PC-9 (cell line): ENCODE measurements at places on chromosomes 2 and 18. TPM values are rescaled to one million over a fixed set of nuclear protein-coding genes. Genes with fewer than 3 reads are reported as not detected.

The ACMSD gene
- not detected in 2 replicates for total RNA-seq

The CERKL gene
- total RNA-seq: 1.5 and 1.6 TPM in 2 replicates

The PPP1R1C gene
- 13.4 and 27.5 TPM in 2 replicates for total RNA-seq

The DTYMK gene
- 183 and 191 TPM in 2 replicates for total RNA-seq

The ANKRD36 gene
- 26.9 and 32.3 TPM in 2 replicates for total RNA-seq

The NGEF gene
- total RNA-seq: 52.2 and 55.3 TPM in 2 replicates

The ANKRD36B gene
- 26.2 and 34.0 TPM in 2 replicates for total RNA-seq

The ARHGAP28 gene
- total RNA-seq: not detected in 2 replicates

The IL1B gene
- 1.4 TPM in 2 replicates for total RNA-seq

The LBX2 gene
- total RNA-seq: 0.76 and 2.0 TPM in 2 replicates

The PDCD1 gene
- total RNA-seq: not detected in 2 replicates

The FAM124B gene
- total RNA-seq: 0.17 and 0.60 TPM in 2 replicates

The GPATCH11 gene
- total RNA-seq: 4.1 and 5.5 TPM in 2 replicates

DNA sequence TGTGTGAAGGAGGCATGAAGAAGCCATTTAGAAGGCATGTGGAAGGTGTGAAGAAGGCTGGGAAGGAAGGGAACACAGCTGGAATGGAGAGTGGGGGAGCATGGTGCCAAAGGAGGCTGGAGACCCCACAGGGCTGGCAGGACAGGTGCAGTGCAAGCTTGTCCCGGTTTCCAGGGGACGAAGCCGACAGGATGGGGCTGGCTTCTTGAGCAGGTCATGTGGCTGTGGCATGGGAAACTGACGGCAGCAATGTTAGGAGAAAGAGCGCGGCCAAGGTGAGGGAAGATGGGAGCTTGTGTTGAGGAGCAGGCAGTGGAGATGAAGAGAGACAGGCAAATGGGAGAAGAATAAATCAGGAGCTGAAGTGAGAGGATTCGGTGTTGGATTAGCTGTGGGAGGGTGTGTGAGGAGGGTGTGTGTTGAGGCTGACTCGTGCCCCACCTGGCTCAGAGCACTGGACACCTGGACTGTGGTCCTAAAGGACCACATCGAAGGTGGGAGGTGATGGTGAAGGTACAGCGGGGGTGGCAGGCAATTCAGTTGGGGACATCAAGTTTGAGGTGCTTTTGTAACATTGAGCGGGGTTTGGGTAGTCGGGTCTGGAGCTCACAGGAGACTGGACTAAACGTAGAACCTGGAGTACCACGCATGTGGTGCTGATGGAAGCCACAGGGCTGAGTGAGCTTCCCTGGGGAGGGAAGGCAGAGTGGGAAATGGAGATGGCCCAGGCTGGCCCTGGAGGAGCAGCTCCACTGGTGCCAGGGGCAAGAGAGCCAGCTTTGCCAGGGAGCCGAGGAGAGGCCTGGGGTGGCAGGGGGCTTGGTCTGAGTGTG, 165.6 kb upstream of the HDAC4 start:
- H3K36me3 ChIP-seq: no peaks in the 10 kb centered on the region
- H3K4me1 ChIP-seq: no peaks in the 10 kb centered on the region
- H3K27me3 ChIP-seq: peaks cover 100% of the 10 kb centered on the region
- H3K4me3 ChIP-seq: no peak overlapping the region
- no peak for DNase-seq

DNA sequence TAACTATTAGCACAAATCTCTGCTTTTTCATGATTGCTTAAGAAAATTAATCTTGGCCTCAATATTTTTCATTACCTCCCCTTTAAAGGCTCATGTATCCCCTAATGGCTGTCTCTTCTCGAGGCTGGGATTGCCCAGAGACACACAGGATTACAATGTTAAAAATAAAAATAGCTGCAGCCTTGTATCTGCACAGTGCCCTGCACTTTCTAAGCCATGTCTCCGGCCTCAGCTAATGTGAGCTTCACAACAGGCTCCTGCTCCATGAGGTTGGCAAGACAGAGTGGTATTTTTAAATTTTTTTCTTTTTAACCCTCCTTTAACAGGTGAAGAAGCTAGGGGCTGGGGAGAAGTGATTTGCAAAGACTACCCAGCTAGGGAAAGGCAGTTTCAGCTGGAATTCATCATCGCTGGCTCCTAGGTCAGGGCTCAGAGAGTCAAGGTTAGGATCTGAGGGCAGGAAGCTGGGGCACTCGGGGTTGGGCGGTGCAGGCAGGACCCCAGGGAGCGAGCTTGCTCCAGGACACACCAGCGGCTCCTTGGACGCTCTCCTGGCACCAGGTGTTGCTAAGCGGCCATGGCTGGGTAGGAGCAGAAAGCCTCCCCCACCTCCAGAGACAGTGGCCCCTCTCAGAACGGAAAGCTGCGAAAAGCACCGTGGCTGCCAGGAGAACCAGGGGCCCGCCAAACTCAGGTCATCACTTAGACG, 135.6 kb downstream of the SMAD2 start:
- no peak overlapping the region for H3K27ac ChIP-seq
- H3K4me1 ChIP-seq: no peaks in the 10 kb centered on the region
- no peak overlapping the region for H3K4me3 ChIP-seq
- H3K27me3 ChIP-seq: peaks cover 9% of the 10 kb centered on the region; the same call in 1 of the 2 replicates

GRCh38 chr18:63085611-63086010, 234.0 kb downstream of the BCL2 start:
- H3K4me1 ChIP-seq: peaks cover 18% of the 10 kb centered on the region
- H3K27me3 ChIP-seq: no peaks in the 10 kb centered on the region
- no peaks in the 10 kb centered on the region for H3K36me3 ChIP-seq
- no peak overlapping the region for H3K4me3 ChIP-seq
- H3K27ac ChIP-seq: no peak overlapping the region
- DNase-seq: no peak

DNA sequence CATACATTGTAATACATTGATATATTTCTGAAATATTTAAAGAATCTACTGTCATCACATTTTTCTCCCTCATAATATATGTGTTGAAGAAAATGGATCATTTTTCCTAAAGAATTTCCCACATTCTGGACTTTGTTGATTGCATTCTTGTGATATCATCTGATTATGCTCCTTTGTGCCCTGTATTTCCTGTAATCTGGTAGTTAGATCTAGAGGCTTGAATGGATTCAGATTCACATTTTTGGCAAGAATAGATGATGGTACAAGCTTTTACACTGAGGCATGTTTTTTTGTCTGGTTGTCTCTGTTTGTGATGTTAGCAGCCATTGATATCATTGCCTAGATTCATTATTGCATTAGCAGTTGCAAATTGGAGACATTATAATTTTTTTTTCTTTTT, 13.4 kb downstream of the UBXN2A start:
- H3K27me3 ChIP-seq: no peaks in the 10 kb centered on the region
- H3K36me3 ChIP-seq: no peaks in the 10 kb centered on the region
- H3K4me3 ChIP-seq: no peak overlapping the region
- DNase-seq: no peak
- H3K27ac ChIP-seq: no peak overlapping the region

DNA sequence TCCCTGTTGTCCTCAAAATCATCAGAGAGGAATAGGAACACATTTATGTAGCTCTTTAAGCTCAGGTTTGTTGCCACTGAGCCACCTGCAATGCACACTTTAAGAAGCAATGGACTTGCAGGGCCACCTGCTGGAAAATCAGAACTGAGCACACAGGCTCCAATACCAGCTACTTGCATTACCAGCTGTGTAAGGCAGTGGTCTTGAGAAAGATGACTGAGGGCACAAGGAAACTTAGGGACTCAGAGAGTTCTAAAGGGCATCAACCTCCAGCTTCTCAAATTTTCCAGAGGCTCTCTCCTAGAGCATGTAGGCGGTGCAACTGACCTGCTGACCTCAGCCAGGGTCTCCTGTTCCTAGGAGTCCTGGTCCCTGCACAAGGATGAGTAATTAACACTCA, 2.5 kb upstream of the CNDP2 start:
- no peak overlapping the region for H3K4me3 ChIP-seq
- DNase-seq: peak; percentile 25
- no peak overlapping the region for H3K27ac ChIP-seq
- H3K27me3 ChIP-seq: peaks cover 41% of the 10 kb centered on the region
- H3K4me1 ChIP-seq: peaks cover 8% of the 10 kb centered on the region

DNA sequence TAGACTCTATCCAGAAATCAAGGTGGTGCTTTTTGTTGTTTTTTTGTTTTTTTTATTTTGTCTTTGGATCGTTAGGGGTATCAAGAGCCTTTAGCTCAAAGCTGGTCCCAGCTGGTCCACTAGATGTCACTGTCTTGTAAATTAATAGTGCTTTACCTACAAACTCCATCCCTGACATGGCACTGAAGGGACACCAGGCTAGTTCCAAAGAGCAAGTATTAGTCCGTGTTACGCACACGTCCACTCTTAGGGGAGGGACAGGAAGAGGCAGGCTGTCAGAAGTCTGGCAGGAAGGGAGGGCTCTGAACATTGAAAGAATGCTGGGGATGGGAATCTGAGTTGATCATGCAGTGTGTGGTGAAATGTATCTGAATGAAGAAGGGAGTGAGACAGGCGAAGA, 85.9 kb upstream of the CCBE1 start:
- no peak overlapping the region for H3K27ac ChIP-seq
- peaks cover 38% of the 10 kb centered on the region for H3K4me1 ChIP-seq
- DNase-seq: peak; percentile 45
- no peaks in the 10 kb centered on the region for H3K27me3 ChIP-seq
- no peak overlapping the region for H3K4me3 ChIP-seq

DNA sequence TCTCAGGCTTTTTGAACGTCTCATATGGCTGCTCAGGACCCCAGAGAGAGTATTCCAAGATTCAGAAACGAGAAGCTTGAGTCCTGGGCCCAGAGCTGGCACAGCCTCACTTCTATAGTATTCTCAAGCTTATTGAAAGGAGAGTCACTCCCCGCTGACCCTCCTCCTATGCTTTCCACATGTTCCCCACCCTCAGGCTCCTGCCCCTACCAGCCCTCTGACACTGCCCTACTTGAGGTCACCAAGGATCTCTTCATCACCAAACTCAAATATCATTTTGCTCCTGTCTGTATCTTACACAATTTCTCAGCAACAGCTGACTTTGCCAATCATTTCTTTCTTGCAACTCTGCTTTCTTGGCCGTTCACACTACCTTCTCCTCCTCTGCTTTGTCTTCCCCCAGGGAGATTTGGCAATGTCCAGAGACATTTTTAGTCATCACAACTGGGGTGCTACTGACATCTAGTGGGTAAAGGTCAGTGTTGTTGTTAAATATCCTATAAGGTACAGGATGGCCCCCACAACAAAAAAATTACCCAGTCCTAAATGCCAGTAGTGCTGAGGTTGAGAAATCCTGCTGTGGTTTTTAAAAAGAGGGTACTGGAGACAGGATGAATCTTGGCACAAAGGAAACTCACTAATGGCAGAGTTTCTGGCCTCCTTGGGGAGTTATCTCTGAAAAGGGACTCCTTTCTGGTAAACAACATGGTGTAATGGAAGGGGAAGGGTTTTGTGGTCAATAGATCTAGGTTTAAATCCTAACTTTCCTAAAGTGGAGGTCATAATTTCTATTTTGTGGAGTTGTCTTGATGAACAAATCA, 26.9 kb upstream of the INSIG2 start:
- peaks cover 11% of the 10 kb centered on the region for H3K4me1 ChIP-seq
- no peak overlapping the region for H3K27ac ChIP-seq
- no peaks in the 10 kb centered on the region for H3K27me3 ChIP-seq
- no peaks in the 10 kb centered on the region for H3K36me3 ChIP-seq
- DNase-seq: peak; percentile 70

DNA sequence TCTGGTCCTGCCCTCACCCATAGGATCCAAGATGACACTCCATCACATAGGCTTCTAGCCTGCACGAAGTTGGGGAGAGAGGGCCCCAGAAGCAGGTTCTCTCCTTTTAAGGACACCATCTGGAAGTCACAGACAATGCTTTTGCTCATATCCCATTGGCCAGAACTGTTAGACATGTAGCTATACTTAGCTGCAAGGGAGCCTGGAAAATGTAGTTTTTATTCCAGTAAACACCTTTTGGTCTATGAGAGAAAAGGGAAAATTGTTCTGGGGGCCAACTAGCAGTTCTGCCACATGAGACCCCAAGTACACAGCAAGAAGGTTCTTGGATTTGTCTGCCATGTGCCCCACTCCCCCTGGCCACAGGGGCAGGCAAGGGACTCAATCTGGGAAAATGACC, 206.1 kb downstream of the ZFP36L2 start:
- no peak overlapping the region for H3K4me3 ChIP-seq
- H3K36me3 ChIP-seq: no peaks in the 10 kb centered on the region
- H3K27ac ChIP-seq: no peak overlapping the region
- H3K4me1 ChIP-seq: peaks cover 31% of the 10 kb centered on the region
- no peaks in the 10 kb centered on the region for H3K27me3 ChIP-seq
- no peak for DNase-seq

- H3K27me3 ChIP-seq: peaks cover 19% of the 10 kb centered on the region
- peak; percentile 53 for DNase-seq
- no peak overlapping the region for H3K27ac ChIP-seq
These were observed 1.8 kb upstream of the ALK start for GRCh38 chr2:29923110-29923721.

- peaks cover 47% of the 10 kb centered on the region for H3K4me1 ChIP-seq
- H3K4me3 ChIP-seq: no peak overlapping the region
- no peak for DNase-seq
- H3K27ac ChIP-seq: no peak overlapping the region
These were observed 26.5 kb upstream of the IGFBP2 start for GRCh38 chr2:216606551-216607276.

- H3K27ac ChIP-seq: no peak overlapping the region
- H3K36me3 ChIP-seq: no peaks in the 10 kb centered on the region
- no peaks in the 10 kb centered on the region for H3K27me3 ChIP-seq
- no peak for DNase-seq
These were observed 28.8 kb upstream of the TMEM37 start for GRCh38 chr2:119402645-119403560.

- no peak overlapping the region for H3K4me3 ChIP-seq
- H3K27ac ChIP-seq: no peak overlapping the region
- H3K27me3 ChIP-seq: no peaks in the 10 kb centered on the region
These were observed 195.4 kb upstream of the ARL4C start for GRCh38 chr2:234691968-234692955.
